ENCODE measurements at places on chromosomes 4 and X.

GRCh38 chr4:165502916-165503907 is 124.4 kb downstream of the CPE start:
- no peak for DNase-seq

DNA sequence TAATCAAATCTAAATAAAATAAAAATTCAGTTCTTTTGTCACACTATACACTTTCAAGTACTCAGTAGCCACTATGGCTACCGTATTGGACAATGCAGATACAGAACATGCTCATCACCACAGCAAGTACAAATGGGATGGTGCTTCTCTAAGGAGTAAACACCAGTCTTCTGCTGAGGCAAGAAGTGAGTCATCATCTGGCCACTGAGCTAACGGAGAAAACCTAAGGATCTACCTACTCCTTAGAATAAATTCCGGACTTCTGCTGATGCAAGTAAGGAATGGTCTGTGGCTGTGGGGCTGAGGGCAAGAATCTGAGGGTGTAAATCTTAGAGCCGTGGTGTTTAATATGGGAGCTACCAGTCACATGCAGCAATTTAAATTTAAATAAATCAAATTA is 11.3 kb upstream of the RBMXL3 start:
- no peak for DNase-seq

DNA sequence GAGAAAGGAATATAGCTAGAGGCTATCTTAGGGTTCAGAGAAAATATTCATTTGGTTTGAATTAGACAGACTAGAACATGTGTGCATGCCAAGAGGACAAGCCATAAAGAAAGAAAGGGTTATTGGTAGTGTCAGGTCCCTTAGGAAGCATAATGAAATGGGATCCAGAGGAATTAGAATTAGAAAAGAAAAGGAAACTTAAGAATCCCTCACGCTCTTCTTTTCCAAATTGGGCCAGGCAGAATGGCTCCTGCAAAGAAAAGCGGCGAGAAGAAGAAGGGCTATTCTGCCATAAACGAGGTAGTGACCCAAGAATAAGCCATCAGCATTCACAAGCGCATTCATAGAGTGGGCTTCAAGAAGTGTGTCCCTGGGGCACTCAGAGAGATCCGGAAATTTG is 4.9 kb upstream of the ABCG2 start:
- no peak for DNase-seq

GRCh38 chr4:137735561-137736104 is 203.3 kb upstream of the PCDH18 start:
- DNase-seq, result no peak

GRCh38 chr4:175380841-175381240 is 431.2 kb downstream of the GPM6A start:
- DNase-seq, result no peak

GRCh38 chr4:18454349-18454748 is 432.8 kb upstream of the LCORL start:
- DNase-seq, result no peak

GRCh38 chrX:94751611-94752010 is 1077.6 kb downstream of the FAM133A start:
- no peak for DNase-seq

DNA sequence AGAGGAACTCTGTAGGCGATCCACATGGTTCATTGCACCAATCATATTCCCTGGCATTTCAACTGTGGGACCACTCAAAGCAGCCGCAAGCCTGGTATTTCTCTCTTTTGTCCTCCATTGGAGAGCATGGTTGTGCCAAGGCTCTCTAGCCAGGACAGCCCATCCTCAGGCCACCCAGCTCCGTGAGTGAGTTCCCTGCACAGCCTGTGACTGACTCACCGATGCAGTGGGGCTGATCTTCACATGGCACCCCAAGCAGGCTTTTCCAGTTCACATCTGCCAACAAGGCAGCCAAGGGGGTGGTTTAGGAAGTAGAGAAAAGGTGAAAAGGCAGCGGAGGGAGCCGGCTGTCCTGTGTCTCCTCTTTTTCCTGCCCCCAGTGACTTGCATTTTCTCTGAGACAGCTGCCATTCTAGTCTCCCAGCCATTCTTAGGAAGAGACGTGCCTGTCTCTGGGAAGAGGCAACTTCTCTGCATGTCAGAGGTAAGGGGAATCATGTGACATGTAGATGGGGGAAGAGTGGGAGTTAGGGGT is 69.2 kb downstream of the MID1IP1 start:
- no peak for DNase-seq

DNA sequence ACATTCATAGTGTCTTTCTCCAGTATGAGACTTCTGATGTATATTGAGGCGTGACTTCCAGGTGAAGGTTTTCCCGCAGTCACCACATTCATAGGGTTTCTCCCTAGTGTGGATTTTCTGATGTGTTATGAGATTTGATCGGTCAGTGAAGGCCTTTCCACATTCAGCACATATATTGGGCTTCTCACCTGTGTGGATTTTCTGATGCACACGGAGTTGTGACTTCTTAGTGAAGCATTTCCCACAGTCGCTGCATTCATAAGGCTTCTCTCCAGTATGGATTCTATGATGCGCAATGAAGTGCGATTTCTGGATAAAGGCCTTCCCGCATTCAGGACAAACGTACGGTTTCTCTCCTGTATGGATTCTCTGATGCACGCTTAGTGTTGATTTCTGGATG is 35.4 kb downstream of the ZNF41 start:
- no peak for DNase-seq

DNA sequence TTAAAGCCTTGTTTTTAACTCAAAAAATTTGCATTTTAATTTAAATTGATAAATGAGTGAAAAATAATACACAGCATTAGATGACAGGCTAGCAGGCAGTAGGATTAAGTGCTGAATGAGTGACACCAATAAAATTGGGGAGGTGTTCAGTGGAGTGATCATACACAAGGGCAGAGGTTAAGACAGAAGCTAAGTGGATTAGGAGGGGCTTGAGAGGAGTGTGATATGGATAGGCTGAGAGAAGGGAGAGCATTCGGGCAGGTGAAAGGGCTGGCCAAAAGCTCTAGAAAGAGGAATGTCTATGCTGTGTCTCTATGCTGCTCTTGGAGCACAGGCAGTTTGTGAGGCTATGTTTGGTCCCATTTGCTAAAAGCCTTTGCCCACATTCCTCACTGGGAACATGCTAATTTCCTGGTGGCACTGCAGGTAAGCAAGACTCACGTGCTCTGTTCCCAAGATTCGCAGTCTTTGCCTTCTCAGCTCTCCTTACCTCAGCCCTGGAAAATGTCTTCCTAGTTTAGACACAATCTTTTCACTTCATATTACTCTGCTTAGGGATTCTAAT is 52.8 kb upstream of the CCSER1 start:
- DNase-seq, result no peak

GRCh38 chrX:105758754-105759153 is 63.6 kb upstream of the NRK start:
- DNase-seq, result no peak

DNA sequence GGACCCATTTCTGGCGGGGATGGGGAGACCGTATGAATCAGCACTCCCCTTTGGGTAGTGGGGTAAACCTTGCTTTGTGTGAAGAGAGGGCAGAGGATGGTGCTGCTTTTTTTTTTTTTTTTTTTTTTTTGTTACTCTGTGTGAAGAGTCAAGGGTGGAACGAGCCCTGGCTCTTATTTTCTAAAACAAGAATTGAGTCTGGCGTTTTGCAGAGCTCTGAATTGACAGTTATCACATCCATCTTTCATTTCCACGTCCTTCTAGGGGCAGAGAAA is 1.2 kb downstream of the SLAIN2 start:
- no peak for DNase-seq

DNA sequence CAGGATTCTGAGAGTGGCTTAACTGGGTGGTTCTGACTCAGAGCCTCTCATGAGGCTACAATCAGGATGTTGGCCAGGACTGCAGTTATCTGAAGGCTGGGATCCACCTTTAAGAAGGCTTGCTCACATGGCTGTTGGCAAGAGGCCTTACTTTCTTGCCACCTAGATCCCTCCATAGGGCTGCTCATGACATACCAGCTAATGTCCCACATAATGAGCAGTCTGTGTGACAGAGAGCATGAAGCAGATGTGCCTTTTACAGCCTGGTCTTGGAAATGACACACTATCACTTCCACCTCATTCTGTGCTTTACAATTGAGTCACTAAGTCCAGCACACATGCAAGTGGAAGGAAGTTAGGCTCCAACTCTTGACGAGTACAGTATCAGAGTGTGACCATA is 4.3 kb upstream of the RBM3 start:
- DNase-seq, result no peak

DNA sequence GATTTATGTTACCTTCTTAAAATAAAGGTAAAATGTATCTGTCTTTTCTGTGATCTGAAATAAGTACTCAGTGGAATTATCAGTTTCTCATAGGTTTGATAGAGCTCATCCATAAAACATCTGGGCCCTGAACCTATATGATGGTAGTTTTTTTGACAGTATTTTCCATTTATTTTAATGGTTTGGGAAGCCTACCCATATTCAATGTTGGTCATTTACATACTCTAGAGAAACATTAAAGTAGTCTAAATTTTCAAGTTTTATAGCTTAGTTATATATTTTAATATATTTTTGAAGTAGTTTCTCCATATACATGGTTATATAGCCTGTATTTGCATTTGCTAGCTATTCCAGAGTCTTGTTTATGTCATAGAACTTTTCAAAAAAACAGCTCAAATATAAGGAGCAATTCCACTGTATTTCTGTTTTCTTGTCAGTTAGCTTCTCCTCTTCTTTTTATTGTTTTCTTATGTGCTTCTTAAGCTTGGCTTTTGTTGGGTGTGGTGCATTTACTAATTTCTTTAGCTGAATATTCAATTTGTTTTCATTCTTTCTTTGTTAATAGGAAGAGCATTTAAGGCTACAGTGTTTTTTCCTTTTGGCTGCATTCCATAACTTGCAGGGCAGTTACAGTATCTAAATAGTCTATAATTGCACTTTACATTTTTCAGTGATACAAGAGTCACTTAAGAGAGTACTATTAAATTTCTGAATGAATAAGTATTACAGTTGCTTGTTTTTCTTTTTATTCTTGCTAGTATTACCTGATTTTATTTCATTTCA is 181.4 kb downstream of the DKK2 start:
- no peak for DNase-seq

DNA sequence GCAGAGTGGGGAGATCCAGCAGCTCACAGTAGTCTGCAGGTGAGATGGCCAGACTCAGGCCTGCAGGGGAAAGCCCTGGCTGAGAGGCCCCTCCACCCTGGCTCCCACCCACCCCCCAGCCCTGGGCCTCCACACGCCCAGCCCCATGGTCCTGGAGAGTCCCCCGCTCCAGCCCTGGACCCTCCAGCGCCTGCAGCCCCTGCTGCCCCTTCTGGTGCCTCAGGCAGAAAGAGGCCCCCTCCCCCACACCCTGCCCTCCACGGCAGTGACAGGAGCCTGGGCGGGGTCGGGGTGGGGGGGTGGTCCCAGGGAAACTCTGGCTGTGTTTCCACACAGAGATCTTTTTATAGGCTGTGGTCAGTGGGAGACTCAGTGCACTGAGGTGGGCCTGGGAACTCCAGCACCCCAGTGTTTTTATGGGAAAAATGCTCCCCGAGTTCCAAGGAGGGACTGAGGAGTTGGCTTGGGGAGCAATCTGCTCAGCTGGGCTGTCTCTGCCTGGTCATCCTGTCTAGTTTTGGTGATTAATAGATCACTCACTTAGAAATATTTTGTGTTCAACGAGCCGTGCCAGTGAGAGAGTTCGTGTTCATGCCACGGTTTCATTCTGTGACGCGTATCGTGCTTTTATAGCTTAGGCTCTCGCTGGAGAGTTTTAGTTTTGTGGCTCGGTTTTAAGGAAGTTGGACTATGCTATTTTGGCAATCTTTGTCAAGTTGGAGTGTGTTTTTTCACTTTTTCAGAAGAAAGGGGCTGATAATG is 53.1 kb upstream of the HGFAC start:
- DNase-seq, result no peak

DNA sequence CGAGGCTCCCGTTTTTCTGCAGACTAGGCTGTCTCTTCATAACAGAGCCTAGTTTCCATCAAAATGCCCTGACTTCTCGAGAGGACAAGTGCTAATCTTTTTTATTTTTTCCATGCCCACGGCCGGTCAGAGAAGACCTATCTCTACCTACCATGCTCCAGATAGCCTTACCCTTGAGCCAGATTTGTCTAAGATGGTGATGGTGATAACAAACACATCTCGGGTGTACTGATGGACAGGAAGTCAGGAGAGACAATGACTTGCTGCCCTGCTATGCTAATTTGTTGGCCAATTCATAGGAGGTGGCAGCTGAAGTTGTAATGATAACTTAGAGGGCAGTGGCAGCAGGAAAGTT is 42.2 kb upstream of the NKRF start:
- no peak for DNase-seq

DNA sequence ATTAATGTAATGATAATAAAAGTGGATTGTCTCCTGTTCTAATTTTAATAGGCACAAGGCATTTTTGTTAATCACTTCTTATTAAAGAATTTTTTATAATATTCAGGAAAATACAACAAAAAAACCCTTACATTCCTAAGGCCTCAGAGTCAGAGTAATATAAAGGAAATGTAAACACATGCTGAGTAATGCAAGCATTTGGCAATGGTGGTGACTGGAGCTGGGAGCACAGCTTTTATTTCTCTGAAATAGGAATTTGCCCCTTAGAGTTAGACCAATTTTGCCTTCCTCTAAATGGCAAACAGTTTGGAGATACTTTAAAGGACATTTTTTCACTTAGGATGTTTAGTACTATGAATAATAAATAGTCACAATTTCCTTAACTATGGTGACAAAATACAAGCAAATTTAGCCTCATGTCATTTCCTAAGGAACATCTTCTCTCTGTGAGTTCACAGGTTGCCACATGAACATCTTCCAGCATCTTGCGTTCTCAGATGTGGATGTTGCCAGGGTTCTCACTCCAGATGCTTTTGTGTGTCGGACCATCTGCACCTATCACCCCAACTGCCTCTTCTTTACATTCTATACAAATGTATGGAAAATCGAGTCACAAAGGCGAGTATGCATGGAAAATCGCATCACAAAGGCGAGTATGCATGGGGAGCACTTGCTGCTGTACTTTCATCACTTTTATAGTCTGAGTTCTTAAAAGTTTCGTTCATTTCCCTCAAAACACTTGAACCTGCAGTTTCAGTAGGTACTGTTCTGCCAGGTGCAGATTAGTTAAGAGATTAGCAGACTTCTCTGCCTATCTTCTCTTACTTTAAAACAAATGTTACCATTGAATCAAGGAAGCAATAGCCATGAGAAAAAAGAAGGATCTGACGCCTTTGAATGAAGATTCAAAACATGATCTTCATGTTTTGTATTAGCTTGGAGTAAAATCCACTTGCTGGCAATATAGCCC is 15.9 kb upstream of the F11 start:
- no peak for DNase-seq

DNA sequence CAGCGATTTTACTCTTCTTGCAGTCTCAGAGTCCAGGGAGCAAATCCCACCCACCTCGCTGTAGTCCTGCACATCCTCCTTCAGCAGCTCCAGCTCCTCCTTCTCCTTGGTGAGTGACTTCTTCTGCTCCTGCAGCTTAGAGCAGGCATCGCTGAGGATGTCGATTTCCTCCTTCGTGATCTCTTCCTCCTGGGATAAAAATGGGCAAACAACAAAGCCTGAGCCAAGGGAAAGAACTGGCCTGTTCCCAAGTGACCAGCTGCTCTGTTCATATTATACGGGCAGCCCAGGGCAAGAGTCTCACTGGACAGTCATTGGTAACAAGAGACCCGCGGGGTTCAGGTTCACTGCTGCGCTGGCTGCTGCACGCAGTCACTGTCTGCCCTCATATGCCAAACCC is 26.2 kb downstream of the FGFR3 start:
- no peak for DNase-seq

- no peak for DNase-seq
Measured at GRCh38 chr4:120078216-120078615, 11.6 kb upstream of the MAD2L1 start.

- DNase-seq, result no peak
Measured at GRCh38 chr4:113882668-113883067, 96.8 kb downstream of the ARSJ start.

- no peak for DNase-seq
Measured at GRCh38 chr4:152045807-152046571, 285.2 kb upstream of the GATB start.
